ENCODE measurements at places on chromosomes 12 and 14.

- H3K27ac ChIP-seq, result no peak overlapping the region
- no peaks in the 10 kb centered on the region for H3K4me1 ChIP-seq
- no peak overlapping the region for H3K4me3 ChIP-seq
- no peaks in the 10 kb centered on the region for H3K36me3 ChIP-seq
These were observed 36.2 kb downstream of the PRIMA1 start for GRCh38 chr14:93751946-93752655.

DNA sequence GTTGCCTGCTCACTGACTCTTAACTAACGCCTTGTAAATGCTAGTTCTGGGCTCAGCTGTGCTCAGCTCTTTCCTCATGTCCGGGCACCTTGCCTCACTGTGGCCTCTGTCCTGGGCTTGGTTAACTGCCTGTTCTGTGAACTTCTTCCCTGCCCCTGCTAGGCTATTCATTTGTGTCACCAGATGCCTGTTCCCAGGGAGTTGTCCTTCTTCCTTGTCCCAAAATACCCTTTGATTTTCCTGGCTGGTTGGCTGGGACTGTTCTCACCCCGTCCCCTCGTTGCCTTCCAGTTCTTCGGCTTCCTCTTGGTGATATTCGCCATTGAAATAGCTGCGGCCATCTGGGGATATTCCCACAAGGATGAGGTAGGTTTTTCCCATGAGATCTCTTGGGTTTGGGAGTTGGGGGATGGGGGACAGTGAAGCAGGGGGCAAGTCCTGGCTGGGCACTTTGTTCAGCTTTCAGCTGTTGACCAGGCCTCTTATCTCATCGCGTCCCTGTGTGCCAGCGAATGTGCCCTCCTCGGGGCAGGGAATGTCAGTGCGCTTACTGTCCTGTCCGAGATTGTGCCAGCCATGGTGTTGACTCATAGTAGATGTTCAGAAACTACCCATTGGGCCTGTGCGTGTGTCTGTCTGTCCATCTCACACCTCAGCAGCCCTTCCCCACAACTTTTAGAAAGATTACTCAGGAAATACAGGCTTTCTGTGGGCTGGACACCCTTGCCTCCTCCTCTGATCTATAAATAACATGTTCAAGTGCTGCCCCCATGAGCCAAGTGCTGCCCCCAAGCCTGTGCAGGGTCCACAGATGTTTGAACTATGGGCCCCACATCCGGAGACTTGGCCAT is 33.1 kb downstream of the CD9 start:
- peaks cover 33% of the 10 kb centered on the region for H3K4me1 ChIP-seq
- no peaks in the 10 kb centered on the region for H3K27me3 ChIP-seq
- H3K36me3 ChIP-seq, result no peaks in the 10 kb centered on the region
- DNase-seq, result no peak

- no peak for DNase-seq
- H3K4me1 ChIP-seq, result no peaks in the 10 kb centered on the region
- H3K27me3 ChIP-seq, result no peaks in the 10 kb centered on the region
These were observed 92.9 kb downstream of the ERGIC2 start for GRCh38 chr12:29288031-29288430.

DNA sequence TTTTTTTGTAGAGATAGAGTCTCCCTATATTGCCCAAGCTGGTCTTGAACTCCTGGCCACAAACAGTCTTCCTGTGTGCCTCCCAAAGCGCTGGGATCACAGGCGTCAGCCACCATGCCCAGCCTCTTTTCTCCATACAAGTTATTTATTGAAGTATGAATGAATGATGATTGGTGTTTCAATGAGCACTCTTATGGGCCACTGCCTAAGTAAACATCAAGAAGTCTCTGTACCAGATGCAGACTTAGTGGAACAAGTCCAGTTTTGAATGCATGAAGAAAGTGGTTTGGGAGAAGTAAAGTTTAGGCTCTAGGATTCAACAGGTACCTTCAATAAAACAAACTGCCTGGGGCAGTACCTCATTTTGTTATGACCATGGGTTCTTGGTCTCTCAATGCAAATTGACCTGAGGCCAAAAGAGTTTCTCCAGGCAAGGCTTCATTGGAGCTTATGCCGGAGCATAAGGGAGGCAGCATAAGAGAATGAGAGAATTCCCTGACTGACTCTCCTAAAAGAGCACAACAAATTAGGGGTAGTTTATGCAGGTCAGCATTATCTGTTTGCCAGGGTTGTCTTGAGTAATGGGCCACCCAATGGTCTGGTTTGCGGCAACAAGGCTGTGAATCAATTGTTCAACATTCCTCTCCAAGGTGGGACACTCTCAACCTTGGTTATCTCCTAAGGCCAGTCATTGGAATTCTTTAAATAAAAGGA is 1.1 kb upstream of the GMFB start:
- H3K4me1 ChIP-seq, result peaks cover 48% of the 10 kb centered on the region
- no peaks in the 10 kb centered on the region for H3K27me3 ChIP-seq
- peak overlapping the region; percentile 87 for H3K27ac ChIP-seq

DNA sequence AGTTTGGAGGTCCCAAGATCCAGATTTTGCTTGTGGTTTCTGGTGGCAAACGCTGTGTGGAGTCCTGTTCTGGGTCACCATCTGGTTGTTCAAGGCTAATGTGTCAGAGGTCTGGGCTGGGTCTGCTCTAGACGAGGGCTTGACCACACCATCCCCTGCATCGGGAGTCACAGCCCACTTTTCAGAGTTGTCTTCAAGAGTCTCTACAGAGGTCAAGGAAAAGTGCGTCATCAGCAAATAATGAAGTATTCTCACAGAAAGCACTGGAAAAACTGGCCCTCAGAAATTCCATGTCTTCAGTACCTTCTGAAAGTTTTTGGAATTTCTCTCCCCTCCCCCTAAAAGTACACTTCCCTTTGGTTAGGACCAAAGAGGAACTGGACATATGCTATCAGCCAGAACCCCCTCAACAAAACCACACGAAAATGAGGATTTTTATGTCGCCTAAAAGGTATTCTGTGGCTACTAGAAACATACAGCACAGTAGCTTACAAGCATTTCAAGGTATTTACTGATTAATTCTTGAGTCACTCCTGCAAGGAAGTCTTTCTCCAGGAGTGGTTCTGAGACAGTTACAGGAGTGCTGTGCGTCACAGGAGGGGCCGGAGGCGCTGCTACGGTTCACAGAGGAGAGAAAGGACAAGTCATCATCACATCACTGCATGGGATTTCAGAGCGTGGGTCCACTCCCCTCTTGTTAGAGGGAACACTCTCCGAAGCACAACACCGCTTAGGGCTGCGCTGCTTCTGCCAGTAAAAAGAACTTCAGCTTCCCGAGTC is 35.4 kb downstream of the RAD52 start:
- H3K4me3 ChIP-seq, result no peak overlapping the region
- DNase-seq, result no peak
- H3K27me3 ChIP-seq, result no peaks in the 10 kb centered on the region
- peak overlapping the region; percentile 40 for H3K27ac ChIP-seq
- H3K4me1 ChIP-seq, result peaks cover 16% of the 10 kb centered on the region

DNA sequence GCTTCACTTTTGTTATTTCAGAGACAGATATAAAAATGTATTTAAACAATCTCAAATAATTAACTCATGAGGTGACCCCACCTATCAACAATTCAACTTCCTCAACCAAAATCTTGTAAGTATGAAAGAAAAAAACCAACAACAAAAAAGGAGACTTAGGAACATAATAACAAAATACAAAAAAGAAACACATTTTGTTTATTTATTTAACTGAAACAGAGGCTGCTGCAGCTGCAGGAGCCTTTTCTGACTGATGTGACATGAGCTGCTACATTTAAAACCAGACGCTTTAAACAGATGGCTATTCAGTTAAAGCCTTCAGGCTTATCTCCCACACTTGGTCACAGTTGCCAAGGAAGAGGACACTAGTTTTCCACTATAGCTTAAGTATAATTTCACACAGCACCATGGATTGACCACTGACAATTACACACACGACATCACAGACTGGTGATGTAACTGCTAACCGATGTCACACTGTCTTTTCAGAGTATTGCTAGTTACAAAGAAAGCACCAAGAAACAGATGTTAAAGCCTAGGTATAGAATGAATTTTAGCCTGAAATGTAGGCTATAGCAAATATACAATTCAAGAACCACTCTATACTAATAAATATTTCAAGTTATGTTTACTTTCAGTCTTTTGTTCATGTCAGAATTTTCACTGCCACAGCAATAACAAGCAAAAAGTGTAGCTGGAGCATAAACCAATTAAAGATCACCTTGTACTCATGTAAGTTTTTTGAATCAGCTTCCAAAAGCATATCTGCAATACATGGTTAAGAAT is 113.0 kb downstream of the MED13L start:
- peak overlapping the region; percentile 71 for H3K27ac ChIP-seq
- no peak for DNase-seq
- H3K36me3 ChIP-seq, result peaks cover 3% of the 10 kb centered on the region
- no peaks in the 10 kb centered on the region for H3K27me3 ChIP-seq

DNA sequence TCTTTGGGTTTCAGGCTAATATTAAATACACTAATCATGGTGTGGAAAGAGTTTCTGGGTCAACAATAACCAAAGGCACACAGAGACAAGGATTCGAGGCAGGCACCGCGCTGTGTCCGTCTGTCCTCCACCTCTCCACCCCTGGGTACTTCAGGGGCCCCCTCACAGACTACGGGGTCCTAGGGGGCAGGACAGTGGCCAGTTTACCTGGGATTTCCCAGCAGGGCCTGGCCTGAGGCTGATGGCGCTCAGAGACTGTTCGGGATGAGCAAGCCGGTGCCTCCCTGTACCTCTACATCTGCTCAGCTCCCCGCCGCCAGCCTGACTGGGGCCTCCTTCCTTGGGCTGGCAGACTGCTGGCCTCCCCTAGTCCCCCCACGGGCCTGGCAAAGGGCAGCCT is 18.1 kb upstream of the EIF5 start:
- peaks cover 12% of the 10 kb centered on the region for H3K27me3 ChIP-seq
- no peak for DNase-seq
- H3K4me1 ChIP-seq, result no peaks in the 10 kb centered on the region

DNA sequence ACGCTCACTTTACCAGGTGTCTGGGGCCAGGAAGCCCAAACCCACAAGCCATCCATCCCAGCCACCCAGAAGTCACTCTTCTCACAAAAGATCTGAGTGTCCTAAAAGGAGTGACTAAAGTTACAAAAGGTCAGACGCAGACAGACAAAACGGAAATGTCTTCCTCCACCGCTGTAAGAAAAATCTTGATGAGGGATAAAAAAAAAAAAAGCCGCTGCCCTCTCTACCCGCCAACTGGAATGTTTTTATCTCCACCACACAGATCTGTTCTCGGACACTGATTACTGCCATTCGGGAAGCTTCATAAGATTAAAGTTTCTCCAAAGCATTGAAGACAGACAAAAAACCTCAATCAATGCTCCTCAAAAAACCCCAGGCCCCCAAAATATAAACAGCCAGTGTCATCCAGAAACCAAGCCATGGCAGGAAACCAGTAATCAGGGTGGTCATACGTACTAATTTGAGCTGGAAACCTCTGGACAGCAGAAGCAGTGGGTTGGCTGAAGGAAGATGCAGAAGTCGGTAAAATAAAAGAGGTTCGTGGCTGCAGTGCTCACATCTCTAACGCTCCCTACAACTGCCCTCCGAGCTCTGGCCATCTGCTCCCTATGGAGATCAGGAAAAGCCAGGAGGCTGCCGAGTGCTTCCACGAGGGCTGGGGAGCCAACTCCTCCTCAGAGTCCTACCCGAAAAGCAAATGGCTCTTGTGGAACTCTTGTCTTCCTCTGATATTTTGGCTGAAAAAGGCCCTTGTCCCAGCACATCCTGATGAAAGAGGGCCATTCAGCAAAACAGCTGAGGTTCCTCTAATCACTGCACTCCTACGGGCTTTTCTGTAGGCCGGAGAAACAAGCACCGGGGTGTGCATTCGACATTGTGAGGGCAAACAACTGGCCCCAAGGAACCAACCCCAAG is 30.3 kb downstream of the SSH1 start:
- DNase-seq, result no peak
- peaks cover 14% of the 10 kb centered on the region for H3K36me3 ChIP-seq
- H3K27ac ChIP-seq, result peak overlapping the region; percentile 81
- H3K4me1 ChIP-seq, result peaks cover 39% of the 10 kb centered on the region

DNA sequence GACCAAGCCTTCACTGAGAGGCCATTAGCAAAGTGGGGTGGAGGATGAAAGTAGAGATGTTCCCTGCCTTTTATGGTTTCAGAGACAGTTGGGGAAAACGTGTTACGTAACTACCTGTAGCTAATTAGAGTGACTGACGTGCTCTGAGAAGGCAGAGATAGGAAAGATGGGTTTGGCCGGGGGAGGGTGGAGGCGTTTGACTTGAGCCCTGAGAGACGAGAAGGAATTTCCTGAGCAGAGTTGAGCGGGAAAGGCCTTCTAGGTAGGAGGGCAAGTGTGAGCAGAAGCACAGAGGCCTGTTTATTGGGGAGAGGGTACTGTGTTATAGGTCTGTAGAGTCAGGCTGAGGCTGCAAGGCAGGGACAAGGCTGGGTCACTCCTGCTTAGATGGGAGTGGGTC is 8.6 kb downstream of the TUNAR start:
- no peaks in the 10 kb centered on the region for H3K4me1 ChIP-seq
- peaks cover 6% of the 10 kb centered on the region for H3K27me3 ChIP-seq
- H3K27ac ChIP-seq, result no peak overlapping the region
- no peaks in the 10 kb centered on the region for H3K36me3 ChIP-seq

DNA sequence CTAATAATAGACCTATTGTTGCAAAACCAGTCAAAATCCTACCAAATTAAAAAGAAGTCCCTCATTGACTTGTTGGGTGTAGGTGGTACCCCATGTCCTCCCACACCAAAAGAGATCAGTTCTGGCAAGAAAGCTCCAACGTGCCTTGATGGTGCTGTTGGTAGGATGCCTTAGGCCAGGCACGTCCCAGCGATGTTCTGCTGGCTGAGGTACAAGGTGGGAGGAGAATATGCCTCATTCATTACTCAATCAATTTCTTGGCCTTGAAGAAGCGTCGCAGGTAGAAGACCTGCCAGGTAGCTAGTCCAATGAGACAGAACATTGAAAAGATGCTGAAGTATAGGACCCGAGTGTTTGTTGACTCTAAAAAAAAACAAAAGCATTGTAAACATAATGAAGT is 7.8 kb upstream of the NEK9 start:
- peaks cover 26% of the 10 kb centered on the region for H3K4me1 ChIP-seq
- peaks cover 38% of the 10 kb centered on the region for H3K36me3 ChIP-seq
- H3K27ac ChIP-seq, result peak overlapping the region; percentile 1
- no peaks in the 10 kb centered on the region for H3K27me3 ChIP-seq

DNA sequence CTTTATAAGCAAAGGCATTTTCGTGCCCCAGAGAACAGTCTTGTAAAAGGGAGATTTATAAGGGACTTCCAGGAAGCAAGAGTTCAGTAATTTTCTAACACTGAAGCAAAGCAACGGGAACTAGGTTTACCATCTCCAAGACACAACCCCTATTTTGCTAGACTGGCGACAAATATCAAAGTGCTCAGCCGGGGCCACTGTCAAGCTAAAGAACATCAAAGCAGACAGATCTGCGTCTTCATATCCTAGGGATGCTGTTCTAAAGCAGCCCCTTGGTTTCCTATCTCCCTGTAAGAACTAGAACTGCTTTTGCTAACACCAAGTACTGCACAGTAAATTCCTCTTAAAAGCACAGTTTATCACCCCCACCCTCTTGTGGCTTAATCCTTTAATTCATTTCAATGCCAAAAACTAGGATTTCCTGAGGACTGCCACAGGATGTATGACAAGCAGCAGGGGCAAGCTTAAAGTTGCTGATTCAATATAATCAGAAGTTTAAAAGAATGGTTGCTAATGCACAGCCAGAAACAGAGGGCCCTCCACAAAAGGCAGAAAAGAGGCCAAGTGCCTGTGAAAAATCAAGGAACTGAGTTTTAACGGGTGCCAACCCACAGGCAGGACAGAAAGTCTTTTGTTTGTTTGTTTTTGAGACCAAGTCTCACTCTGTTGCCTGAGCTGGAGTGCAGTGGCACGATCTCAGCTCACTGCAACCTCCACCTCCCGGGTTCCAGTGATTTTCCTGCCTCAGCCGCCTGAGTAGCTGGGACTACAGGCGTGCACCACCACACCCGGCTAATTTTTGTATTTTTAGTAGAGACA is 44.0 kb upstream of the ISM2 start:
- H3K27ac ChIP-seq, result no peak overlapping the region
- H3K4me1 ChIP-seq, result peaks cover 7% of the 10 kb centered on the region
- DNase-seq, result no peak
- H3K4me3 ChIP-seq, result no peak overlapping the region
- H3K27me3 ChIP-seq, result no peaks in the 10 kb centered on the region

Data from activated naive CD8-positive, alpha-beta T cell treated with anti-CD3 and anti-CD28 coated beads for 36 hours (primary cell).